ENCODE measurements at places on chromosomes 6 and 20.

DNA sequence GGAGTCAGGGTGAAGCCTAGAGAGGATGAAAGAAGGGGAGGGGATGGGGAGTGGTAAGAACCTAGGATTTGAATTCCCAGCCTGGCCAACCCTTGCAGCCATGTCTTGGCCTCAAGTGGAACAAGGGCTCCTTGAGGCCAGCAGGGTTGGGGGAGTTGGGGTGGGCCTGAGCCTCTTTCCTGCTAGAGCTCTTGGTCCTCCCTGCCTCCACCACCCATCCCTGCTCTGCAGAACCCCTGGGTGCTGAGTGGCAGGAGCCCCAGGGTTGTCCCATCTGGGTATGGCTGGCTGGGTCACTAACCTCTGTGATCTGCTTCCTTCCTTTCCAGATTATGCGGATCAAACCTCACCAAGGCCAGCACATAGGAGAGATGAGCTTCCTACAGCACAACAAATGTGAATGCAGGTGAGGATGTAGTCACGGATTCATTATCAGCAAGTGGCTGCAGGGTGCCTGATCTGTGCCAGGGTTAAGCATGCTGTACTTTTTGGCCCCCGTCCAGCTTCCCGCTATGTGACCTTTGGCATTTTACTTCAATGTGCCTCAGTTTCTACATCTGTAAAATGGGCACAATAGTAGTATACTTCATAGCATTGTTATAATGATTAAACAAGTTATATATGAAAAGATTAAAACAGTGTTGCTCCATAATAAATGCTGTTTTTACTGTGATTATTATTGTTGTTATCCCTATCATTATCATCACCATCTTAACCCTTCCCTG is 8.3 kb downstream of the VEGFA start:
- no peak for DNase-seq

- DNase-seq = no peak
These were observed 21.3 kb downstream of the SNAP25 start for GRCh38 chr20:10239954-10240353.

DNA sequence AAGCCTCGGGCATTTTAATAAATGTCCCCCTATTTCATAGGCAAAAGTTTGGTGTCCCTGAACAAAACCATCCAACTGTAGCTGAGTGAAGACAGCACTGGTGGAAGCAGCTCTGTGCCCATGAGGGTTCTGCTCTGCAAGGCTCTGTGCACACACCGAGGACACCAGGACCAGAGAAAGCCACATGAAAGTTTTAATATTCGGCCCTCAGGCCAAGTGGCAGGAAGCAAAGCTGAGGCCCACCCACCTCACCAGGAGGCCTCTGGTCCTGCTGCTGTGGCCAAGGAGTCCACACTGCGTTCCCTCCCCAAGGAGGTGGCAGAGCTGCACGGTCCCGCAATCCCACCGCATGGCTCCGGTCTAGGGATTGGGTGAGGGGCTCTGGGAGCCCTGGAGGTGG is 62.6 kb upstream of the RPS6KA2 start:
- DNase-seq = no peak

- DNase-seq = no peak
These were observed 42.5 kb downstream of the SLC2A12 start for GRCh38 chr6:134009876-134010275.

DNA sequence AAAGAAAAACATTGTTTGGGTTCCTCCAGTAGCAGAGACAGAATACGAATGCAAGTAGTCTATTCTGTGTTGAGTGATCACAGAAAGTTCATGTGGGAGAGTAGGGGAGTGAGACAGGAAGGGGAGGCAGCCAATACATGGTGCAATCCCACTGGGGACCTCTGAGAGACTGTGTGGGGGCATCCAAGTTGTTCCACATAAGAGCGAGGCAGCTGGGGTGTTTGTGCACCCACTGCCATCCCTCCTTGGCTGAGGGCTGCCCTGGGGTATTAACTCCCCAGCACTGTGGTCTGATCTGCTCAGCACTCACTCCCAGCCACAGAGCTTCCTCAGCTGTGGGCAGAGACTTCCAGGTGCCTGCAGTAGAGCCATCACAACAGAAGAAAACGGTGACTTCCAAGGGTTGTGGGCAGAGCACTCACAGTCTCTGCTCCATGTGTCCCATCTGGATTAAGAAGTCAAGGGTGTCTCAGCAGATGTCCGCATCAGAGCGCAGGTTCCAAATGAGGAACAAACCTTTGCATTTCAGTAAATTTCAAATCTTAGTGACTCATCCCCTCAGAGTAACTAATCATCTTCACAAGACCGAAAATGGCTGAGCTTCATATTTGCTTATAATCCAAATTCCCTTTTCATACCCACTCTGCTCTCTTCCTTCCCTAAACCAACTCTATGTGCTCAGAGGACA is 101.9 kb upstream of the NAA20 start:
- DNase-seq = no peak

DNA sequence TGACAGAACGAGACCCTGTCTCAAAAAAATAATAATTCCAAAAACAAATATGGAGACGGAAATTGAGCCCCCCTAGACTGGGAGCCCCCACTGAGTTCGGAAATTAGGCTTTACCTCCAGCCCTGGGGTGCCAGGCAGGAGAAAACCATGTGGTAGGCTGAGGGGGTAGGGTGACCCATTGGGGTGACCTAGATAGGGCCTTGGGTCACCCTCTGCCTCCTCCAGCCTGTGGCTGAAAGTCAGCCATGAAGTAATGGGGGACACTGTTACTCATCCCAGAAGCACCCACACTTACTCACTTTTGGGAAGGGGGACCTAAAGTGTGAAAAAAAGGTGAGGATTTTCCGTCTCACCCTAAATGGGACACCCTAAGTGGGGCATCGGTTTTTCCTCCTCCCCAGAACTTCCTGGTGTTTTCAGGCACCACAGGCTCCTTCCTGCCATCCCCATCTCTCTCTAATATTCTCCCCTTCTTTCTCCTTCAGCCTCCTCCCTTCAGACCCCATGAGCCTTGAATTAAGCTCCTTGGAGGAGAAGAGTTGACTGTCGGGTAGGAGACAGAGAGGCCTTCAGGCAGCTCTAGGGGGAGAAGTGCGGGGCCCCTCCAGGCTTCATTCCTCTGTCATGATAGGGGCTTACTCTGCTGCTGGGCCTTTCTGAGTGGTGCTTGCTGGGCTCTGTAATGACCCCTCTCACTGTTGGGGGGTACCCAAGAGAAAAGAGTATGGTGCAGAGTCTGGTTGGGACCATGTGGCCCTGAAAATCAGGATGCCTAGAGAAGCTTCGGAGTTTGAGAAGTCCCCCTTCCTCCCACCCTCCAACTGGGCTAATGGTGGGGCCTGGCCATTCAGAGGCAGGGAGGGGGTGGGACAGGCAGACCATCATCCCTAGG is 2.4 kb downstream of the LTB start:
- no peak for DNase-seq
